ENCODE measurements at places on chromosomes 1 and 21. TPM values are rescaled to one million over a fixed set of nuclear protein-coding genes. Genes with fewer than 3 reads are reported as not detected.

The GMEB1 gene
- 19.8 TPM for total RNA-seq

- H3K4me1 ChIP-seq, result no peaks in the 10 kb centered on the region
- no peaks in the 10 kb centered on the region for H3K27me3 ChIP-seq
- no peaks in the 10 kb centered on the region for H3K36me3 ChIP-seq
- no peak overlapping the region for H3K4me3 ChIP-seq
These were observed 60.1 kb upstream of the RUNX3 start for GRCh38 chr1:24990136-24990535.

DNA sequence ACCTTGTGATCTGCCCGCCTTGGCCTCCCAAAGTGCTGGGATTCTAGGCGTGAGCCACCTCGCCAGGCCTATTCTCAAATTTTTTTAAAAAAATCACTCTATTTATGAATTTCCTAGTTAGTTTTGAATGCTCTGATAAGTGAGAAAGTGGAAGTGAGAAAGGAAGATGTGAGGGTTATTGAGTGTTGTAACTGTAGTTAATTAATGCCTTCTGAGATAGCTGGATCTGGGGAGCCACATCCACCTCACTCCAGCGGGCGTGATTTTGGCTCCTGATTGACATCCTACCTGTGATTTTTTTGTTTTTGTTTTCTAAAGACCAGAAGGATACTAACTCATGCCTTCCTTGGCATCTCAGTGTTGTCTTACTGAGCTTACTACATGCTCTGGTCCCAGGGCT lies 65.6 kb downstream of the ST3GAL3 start:
- no peak overlapping the region for H3K27ac ChIP-seq
- peaks cover 11% of the 10 kb centered on the region for H3K4me1 ChIP-seq
- no peak overlapping the region for H3K4me3 ChIP-seq

The LCE1E gene
- total RNA-seq, result not detected

DNA sequence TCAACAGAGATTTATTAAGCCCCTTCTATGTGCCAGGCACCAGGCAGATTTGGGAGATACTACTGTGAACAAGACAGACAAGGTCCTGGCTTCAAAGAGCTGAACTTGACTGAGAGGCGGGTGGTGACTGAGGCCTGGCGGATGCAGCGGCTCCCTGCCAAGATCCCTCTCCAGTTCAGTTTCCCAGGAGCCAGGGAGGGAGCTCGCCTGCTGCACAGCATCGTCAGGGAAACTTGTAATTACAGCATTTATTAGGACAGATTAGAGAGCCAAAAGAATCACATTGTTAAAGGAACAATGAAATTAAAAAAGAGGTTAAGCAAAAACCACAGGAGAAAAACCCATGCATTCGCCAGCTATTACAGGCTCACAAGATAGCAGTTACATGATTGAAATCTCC lies 55.3 kb downstream of the ETS2 start:
- H3K4me1 ChIP-seq, result 0 out of 2 replicates have a peak, but pooled peaks cover 3% of the 10 kb centered on the region
- H3K27ac ChIP-seq, result no peak overlapping the region
- H3K36me3 ChIP-seq, result no peaks in the 10 kb centered on the region
- H3K4me3 ChIP-seq, result no peak overlapping the region

DNA sequence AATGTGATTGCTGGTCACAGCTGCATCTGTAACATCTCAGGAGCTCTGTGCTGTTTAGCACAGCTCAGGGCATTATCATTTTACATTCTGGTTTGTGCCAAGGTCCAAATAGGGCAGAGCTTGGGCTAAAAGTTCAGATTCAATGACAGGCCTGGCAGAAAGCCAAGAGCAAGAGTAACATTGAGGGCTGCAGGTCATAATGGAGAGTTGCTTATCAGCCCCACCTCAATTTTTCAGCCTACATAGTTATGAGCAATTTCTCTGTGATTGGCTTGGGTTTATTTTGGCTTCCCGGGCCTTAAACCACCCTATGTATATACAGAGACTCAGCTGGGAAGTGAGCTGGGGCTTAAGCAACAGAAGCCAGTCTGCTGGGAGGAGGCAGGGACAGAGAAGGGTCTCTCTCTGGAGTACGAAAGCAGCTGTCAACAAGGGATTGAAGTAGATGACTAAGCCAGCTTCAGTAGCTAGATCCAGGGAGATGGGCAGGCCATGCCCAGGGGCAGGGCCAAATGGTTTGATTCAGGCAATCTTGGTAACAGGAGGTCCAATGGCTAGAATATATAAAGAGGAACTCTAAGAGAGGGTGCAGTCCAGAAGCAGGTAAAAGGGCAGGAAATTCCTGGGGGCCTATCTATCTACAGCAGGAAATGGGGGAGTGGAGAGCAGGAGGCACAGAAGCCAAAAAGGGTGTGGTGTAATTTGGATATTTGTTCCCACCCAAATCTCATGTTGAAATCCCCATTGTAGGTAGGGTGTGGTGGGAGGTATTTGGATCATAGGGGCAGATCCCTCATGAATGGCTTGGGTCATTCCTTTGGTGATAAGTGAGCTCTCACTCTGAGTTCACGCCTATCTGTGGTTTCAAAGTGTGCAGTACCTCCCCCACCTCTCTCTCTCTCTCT lies 49.0 kb downstream of the BRINP2 start:
- H3K36me3 ChIP-seq, result no peaks in the 10 kb centered on the region
- H3K27ac ChIP-seq, result no peak overlapping the region
- H3K4me3 ChIP-seq, result no peak overlapping the region
- no peaks in the 10 kb centered on the region for H3K27me3 ChIP-seq
